ENCODE measurements at places on chromosomes 2 and 18. TPM values are rescaled to one million over a fixed set of nuclear protein-coding genes. Genes with fewer than 3 reads are reported as not detected.

GRCh38 chr2:41847744-41848441, 199.9 kb upstream of the PKDCC start:
- no peak for DNase-seq

DNA sequence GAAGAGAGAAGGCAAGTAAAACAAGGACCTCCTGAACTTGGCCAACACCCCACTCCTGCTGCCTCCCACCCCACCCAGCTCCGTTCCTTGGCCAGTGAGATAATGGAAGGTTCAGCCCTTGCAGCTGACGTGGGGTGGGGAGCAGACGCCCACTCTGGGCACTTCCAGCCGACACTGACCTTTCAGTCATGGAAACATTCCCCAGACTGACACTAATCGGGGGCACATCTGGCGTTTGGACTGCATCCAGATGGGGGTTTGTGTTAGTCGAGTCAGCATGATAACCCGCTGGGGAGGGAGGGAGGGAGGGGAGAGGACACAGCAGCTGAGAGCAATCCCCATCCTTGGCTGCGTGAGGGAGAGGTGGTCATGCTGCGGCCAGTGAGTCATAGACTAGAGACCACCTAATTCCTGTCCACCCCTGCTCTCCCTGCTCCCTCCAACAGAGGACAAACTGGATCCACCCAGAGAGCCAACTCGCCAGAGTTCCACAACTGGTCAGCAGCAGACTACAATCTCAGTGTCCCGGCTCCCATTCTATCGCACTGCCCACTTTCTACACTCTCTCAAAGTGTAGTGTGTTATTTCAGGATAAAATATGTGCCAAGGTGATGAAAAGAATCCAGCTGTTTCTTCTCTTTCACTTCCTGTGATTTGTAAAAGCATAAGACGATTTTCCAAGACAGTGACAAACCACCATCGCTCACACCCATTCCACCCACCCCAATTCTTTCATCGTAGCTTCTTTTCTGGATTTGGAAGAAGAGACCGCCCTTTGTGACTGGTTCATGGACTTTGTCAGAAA, 115.4 kb upstream of the PKDCC start:
- no peak for DNase-seq

- no peak for DNase-seq
Observed at GRCh38 chr2:232872826-232873225, 2.8 kb downstream of the SNORC start.

- no peak for DNase-seq
Observed at GRCh38 chr2:120167272-120167671, 55.9 kb downstream of the TMEM185B start.

DNA sequence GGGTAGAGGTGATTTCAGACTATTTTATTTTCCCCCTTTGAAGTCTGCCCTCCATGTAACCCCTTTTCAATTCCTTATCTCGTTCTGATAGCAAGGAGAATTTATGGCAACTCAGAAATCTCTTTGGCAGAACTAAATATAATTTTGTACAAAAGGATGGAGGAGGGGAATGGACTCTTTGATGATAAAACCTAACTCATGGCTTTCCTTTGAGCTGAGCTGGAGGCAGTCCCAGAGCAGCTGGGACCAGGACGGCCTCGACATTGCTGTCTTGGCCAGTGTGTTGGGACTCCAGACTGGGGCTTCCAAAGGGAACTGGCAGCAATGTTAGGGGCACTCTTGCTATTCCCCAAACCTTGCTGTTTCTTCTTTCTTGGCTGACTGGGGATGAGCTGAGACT, 47.7 kb downstream of the PAX8 start:
- no peak for DNase-seq

GRCh38 chr2:190511104-190511503, 23.4 kb downstream of the NEMP2 start:
- DNase-seq: peak; percentile 72

DNA sequence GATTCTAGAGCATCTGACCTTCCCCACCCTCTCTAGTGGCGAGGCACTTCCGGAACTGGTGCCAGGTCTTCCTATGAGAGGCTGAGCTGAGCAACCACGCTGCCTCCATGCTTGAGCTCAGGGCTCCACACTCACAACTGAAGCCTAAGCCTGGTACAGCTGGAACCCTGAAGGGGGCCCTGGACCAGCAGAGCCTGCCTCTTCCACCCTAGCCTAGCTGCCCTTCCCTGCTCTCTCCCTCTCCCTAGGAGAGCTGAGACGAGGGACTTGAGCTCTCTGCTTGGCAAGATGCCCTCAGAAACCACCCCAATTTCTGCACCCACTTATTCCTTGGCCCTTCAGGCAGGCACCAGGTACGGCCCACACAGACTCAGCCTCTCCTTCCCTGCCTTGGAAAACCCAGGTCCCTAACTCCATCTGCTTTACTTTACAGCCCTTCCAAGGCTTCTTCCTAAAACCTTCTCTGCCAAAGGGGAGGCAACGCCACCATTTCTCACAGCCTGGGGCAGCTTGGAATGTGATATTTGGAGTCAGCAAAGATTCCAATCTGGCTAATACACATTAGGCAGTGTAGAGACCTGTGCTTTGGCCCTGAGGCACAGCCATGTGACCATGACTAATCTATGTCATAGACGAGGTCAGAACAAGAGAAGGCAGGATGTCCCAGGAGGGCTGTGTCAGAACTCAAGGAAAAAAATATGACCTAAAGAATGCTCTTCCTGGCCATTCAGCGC, 18.8 kb downstream of the COX7A2L start:
- peak; percentile 95 for DNase-seq

DNA sequence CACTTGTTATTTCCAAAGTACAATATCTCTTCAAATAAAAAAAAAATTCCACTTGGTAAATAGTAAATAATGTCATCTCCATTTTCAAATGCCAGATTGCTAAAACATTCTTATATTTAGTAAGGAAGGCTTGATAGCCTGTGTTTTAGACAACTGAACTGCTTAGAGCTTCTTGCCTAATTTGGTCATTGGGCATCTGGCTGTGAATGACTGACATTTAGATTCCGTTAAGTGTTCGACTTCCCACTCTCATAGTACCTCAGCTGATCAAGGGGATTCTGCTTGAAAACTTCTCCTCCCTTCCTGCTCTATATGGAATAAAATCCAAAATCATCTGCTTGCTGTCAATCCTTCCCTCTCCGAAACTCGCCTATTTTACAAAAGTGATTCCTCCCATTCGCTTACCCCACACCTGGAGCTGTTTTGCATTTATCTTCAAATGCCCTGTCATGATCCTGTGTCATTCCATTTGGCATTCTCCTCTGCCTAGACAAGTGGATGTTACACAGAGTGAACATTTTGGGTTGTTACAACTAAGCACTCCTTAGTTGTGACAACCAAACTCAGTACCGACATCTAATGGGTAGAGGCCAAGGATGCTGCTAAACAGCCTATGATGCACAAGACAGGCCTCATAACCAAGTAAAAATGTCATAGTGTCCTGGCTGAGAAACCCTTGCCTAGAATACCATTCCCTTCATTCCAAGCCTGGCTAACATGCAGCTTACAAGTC, 181.0 kb downstream of the CDH2 start:
- DNase-seq: no peak

- no peak for DNase-seq
Observed at GRCh38 chr18:78611201-78611800, 368.3 kb upstream of the SALL3 start.

- DNase-seq: no peak
Observed at GRCh38 chr18:67200665-67201064, 315.9 kb downstream of the DSEL start.

DNA sequence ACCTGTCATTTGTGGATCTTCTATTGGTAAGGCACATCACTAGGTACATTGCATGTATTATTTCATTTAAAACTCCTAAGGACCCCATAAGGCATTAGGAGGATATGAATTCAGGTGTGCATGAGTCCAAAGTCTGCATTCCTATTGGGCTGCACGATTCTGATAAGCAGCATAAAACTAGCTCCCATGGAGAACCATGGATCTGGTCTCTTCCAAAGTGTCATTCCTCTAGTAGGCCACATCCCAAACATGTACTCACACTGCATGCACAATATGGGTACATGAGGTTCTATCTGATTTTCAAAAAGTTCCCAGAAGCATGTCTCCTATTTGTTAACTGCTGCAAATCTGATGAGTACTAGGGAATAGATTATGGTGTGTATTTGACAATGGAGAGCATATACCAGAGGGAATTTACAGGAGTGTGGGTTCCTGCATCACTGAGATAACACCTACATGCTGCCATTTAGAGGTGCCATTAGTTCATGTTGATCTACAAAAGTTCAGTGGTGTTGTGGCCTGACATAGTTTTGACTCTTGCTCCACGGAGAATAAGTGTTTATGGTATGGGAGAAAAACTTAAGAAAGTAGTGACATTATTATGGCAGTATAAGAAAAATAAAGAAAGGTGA, 11.3 kb downstream of the CYTIP start:
- no peak for DNase-seq

GRCh38 chr2:20225294-20226151, 593 bp upstream of the SDC1 start:
- peak; percentile 61 for DNase-seq

DNA sequence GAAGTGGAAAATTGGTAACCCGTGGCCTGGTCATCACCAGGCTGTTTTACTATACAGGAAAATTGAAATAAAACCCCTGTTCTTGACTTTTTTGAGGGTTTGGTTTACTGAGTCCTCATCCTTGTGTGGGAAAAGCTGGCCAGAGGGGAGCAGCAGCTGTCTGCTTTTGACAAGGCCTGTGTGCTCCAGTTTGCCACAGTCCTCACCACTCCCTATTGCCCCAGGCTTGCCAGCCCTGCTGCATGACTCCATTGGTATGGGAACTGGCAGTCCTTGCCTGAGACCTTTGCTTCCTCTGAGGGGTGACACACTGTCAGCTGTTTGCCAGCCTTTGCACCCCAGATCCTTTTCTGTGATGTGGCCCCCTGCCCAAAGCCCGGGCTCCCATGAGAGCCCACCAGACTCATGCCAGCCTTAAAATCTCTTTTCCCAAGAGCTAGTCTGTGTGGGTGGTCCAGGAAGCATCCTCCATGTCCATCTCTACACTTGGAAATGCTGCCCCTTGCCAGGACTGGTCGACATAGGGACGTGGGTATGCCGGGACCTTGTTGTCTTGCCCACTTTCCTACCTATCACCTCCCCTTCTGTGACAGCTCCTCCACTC, 39.0 kb downstream of the GLI2 start:
- no peak for DNase-seq

GRCh38 chr2:7292154-7292691, 375.0 kb downstream of the RNF144A start:
- DNase-seq: peak; percentile 4

DNA sequence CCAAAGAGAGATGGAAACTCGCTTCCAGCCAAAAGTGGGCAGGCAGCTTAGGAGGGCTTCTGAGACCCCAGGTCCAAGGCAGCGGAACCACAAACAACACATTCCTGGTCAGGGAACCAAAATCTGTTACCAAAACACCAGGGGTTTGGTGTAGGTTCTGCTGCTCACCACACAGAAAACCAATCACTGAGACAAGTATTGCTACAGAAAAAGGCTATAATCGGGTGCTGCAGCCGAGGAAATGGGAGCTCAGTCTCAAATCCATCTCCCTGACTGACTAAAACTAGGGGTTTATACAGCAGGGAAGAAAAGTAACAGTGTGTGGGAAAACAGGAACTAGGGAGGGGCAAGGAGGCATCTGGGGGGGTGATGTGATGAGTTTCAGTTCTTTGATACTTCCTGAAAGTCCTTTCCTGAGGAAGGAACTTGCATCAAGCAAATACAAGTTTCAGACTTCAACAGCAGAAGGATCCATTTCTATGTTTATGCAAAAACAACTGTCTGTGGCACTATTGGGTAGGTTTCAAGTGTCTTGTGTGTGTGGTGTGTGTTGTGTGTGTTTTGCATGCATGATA, 108.0 kb downstream of the FAM168B start:
- DNase-seq: no peak

DNA sequence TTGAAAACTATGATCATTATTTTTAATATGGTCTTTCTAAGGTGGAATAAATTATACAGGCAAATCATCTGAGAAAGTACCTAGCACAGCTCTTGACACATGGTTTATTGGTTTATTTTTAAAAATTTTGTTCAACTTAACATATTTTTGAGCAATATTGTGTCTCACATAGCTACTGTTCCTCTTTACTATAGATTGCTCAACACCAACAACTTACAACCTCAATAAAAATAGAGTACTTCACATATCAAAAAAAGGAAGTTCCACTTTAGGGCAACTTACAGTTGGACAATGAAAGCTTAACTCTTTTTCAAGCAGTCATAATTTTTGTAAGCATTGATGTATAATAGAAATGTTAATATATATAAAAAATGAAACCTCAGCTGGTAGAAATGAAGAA, 440.9 kb upstream of the UBE2E3 start:
- DNase-seq: no peak

DNA sequence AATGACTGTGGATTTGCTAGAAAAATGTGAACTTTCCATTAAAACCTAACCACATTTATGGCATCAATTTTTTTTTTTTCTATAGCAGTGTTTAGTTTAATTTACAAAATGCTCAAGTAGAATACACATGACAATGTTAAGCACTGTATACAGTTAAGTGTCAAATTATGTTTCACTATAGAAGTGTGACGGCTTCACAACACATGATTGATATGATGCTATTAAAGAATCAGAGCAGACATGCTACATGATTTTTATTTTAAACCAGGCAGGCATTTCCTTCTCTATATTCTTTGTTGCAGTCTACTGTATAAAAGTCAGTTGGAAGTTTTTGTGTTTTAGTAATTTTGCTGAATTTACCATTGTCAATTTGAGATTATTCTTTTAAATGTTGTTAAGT, 43.6 kb downstream of the PROKR1 start:
- no peak for DNase-seq

- no peak for DNase-seq
Observed at GRCh38 chr18:24776019-24776418, 315.6 kb downstream of the HRH4 start.

GRCh38 chr2:99903981-99904380, 238.4 kb downstream of the AFF3 start:
- DNase-seq: no peak

DNA sequence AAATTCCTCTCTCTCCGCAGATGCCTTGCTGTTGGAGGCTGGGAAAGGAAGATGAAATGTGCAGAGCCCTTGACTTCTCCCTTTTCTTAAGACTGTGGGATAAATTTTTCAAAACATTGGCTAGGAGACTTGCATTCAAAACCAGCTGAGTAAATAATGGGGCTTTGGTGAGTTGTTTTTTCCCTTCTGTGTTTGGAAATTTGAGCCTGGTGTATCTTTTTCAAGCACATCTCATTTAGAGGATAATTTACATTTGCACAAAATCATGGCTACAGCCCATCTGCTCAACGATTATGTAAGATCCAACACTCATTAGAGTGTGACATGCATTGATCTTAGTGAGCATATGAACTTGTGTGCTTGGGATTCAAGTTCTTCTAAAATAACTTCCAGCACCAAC, 112.1 kb upstream of the ATP8B1 start:
- no peak for DNase-seq

- DNase-seq: no peak
Observed at GRCh38 chr2:48529194-48529593, 760 bp upstream of the STON1 start.

The IL37 gene
- total RNA-seq: not detected

The NXPH2 gene
- total RNA-seq: 0.43 TPM

The RNF152 gene
- 9.6 TPM for total RNA-seq

The M1AP gene
- 0.21 TPM for total RNA-seq

The MTIF2 gene
- 108 TPM for total RNA-seq

The TRIM43 gene
- not detected for total RNA-seq

The ALK gene
- total RNA-seq: 4.8 TPM

The GBX2 gene
- total RNA-seq: 1.2 TPM
